AG04449 (cell line): ENCODE measurements at places on chromosomes 1 and 21.

- no peak for DNase-seq
Measured at GRCh38 chr1:15101801-15102200, 51.7 kb upstream of the TMEM51 start.

GRCh38 chr1:90936061-90936460 is 85.8 kb downstream of the ZNF644 start:
- no peak for DNase-seq

DNA sequence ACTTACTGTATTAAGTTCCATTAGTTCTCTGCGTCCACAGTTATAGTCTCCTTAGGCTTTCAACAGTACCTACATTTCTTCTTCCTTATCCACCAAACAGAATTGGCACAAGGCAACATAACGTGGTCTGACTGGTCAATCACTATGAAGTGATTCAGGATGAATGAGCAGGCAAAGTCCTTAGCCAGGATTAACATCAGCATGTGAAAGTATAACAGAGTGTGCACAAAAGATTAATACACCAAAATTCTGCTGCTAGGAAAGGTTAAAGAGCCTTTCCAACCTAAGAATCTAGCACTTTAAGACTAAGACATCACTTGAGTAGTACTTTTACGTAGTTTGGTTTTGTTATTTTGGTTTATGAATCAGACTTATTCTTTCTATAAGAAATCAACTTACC is 15.8 kb downstream of the DEPDC1 start:
- DNase-seq: no peak

- no peak for DNase-seq
Measured at GRCh38 chr1:154405747-154406571, 816 bp downstream of the IL6R start.

- no peak for DNase-seq
Measured at GRCh38 chr1:213606252-213606820, 381.4 kb upstream of the PROX1 start.
